ENCODE measurements at places on chromosomes 3 and 15. TPM values are rescaled to one million over a fixed set of nuclear protein-coding genes. Genes with fewer than 3 reads are reported as not detected.

- peak; percentile 28 for DNase-seq
Measured at GRCh38 chr15:39498629-39499028, 82.2 kb upstream of the THBS1 start.

DNA sequence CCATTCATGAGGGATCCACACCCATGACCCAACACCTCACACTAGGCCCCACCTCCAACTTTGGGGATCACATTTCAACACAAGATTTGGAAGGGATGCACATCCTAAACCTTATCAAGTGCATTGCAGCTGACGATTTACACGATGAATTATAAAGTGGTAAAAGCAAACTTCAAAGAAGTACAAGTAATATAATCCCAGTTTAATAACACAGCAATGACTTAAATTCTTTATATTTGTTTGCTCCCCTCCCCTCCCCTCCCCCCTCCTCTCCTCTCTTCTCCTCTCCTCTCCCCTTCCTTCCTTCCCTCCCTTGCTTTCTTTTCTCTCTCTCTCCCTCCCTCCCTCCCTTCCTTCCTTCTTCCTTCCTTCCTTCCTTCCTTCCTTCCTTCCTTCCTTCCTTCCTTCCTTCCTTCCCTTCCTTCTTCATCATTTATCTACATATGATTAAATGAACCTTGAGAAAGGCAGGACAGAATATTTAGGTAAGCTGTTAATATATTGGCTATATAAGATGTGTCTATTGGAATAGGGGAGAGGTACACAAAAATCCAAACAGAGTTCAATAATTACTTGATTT is 46.3 kb upstream of the CLSTN2 start:
- DNase-seq = no peak

DNA sequence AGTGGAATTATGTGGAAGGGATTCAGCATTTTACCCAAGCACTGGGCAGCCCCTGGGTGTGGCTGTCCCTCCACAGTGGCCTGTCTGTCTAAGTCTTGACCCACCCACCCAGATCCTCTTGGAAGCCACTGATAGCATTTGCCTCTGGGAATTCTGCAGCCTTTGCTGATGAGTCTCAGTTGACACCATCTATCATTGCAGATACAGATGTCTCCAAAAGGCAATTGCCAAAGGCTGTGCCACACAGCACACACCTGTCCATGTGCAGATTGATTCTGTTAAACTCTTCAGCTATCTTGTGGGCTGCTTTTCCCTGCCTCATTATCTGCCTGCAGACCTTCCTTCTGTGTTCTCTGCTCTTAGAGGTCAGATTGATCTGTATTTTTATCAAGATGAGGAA is 18.1 kb downstream of the CX3CR1 start:
- DNase-seq = no peak

- DNase-seq = no peak
Measured at GRCh38 chr3:7144697-7145308, 283.9 kb downstream of the GRM7 start.

The COL6A5 gene
- under 0.01 TPM for total RNA-seq

DNA sequence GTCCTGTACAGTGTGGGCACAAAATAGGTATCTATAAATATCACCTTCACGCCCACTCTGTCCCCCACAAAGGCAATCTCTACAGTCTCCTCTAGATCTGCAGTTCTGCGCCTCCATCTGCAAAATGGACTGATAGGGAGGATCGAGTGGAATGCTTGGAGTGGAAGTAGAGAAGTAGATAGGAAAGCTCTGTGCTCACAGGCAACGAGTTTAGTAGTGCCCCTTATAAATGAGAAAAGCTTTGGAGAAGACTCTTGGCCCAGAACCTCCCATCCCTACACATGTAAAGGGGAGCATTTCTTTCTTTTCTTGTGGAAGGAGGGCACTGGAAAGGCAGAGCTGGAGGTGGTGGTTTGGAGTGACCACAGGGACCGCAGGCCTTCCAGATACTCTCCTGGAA is 88.5 kb downstream of the ZNF621 start:
- no peak for DNase-seq

DNA sequence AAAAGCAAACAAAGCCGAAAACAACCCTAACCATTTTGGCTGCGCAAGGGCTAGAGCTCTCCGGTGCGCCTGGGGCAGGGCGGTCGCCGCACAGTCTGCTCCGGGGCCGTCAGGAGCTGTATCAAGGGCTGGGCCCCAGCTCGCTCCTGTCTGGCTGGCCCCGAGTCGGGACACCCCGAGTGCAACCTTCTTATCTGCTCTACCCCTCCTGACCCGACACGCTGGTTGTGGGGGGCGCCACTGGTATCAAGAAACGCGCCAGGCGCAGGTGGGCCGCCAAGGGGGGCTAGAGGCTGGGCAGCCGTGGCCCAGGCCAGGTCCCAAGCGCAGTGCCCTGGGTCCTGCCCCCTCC is 36.0 kb downstream of the NR2F2 start:
- no peak for DNase-seq

The HOMER2 gene
- 9.9 TPM for total RNA-seq
